ENCODE measurements at places on chromosomes 13 and 19.

- DNase-seq, result no peak
Measured at GRCh38 chr13:51978796-51979556, 32.3 kb downstream of the ATP7B start.

GRCh38 chr19:7853770-7854128 is 20.4 kb downstream of the PRR36 start:
- no peak for DNase-seq

- DNase-seq, result no peak
Measured at GRCh38 chr19:29375429-29376119, 150.2 kb upstream of the VSTM2B start.

DNA sequence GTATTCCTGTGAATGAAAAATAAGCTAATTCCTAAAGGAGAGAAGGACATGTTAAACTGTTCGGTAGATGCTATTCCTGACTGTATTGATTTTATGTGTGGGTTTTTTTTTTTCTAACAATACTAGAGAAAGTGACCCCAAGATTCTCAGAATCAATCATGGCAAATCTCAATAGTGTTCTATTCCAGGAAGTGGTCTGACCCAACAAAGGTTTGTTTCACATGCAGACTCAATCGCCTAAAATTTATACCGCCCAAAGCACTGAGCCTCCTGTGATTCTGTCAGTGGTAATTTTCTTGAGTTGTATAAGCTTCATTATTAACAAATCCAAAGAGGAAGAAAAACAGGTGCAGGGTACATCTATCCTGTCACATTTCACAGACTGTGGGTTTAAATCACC is 293.7 kb downstream of the SUCLA2 start:
- DNase-seq, result no peak

DNA sequence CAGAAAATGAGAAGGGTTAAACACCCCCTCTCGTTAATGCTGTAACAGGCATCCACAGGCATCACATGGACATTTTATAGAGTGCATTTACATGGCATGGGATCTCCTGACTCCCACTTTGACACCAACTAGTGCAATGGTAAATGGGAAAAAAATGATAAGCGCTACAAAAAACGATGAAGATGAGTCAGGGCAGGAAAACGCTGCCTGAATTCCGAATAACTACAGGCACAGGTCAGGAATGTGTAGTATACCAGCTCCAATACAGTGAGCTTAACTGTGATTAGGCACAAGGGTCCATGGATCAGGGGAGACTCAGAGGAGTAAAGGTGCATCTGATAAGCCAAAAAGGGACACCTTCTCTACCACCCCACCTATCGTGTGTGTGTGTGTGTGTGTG is 223.6 kb downstream of the FOXO1 start:
- no peak for DNase-seq

GRCh38 chr13:50990818-50991506 is 81.4 kb downstream of the RNASEH2B start:
- DNase-seq, result no peak

- DNase-seq, result no peak
Measured at GRCh38 chr19:8584965-8585893, 8.0 kb upstream of the MYO1F start.

- DNase-seq, result no peak
Measured at GRCh38 chr13:105247830-105248229, 1287.6 kb downstream of the EFNB2 start.

GRCh38 chr13:43787997-43788396 is 1.2 kb upstream of the ENOX1 start:
- no peak for DNase-seq

DNA sequence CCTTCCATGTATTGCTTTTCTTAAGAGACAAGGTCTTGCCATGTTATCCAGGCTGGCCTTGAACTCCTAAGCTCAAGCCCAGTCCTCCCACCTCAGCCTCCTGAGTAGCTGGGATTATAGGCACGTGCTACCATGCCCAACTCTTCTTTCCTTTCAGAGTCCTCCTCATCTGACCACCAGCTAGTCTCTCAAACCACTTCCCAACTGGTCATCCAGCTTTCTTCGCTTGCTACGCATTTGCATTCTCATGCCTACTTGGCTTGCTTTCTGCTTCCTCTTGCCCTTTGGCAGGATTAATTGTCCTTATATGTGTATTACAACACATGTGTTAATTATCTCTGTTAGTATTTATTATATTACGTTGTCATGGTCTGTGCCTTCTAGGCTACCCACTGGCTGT is 6.3 kb downstream of the GPR18 start:
- DNase-seq, result no peak

- DNase-seq, result no peak
Measured at GRCh38 chr19:48403606-48404005, 10.1 kb downstream of the GRIN2D start.

GRCh38 chr13:73661687-73662425 is 472.3 kb downstream of the KLF12 start:
- no peak for DNase-seq

DNA sequence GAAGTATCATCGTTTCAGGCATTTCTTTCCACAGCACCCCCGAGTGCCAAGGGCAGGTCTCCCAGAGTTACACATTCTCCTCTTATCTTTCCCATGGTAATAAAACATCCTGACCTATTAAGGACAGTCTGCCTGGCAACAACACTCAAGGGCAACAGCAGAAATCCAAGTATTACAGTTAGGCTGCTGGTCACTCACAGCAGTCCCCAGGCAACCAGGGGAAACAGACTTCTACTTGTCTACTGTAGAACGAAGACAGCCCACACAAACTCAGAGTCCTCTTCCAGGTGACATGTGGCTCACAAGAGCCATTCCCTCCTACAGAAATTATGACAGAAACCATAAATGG is 24.3 kb downstream of the RCBTB1 start:
- no peak for DNase-seq

Data from activated T-cell treated with anti-CD3 and anti-CD28 coated beads, Interleukin-2, amount 50 U/mL, for 48 hours (primary cell).